ENCODE measurements at places on chromosomes 5 and 9.

DNA sequence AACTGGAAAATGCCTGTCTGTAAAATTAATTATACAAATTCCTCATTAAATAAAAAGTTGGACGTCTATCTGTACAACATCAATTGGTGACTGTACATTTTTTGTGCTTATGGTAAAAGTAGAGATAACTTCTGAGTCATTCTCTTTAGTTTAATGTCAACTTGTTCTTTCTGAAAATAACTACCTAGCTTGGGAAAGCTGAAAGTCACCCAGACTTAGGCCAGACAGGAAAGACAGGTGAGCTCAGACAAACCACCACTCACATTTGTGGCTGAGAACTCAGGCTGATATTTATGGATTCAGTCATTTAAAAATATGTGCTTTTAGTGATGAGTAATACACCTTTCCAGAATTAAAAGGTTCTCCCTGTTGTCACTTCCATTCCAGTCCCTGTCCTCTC, 31.9 kb upstream of the ENTREP1 start:
- DNase-seq: no peak

GRCh38 chr5:61575581-61575980, 243.5 kb downstream of the ZSWIM6 start:
- no peak for DNase-seq

- DNase-seq: peak; percentile 19
Measured at GRCh38 chr5:56852228-56853000, 37.1 kb downstream of the MAP3K1 start.

DNA sequence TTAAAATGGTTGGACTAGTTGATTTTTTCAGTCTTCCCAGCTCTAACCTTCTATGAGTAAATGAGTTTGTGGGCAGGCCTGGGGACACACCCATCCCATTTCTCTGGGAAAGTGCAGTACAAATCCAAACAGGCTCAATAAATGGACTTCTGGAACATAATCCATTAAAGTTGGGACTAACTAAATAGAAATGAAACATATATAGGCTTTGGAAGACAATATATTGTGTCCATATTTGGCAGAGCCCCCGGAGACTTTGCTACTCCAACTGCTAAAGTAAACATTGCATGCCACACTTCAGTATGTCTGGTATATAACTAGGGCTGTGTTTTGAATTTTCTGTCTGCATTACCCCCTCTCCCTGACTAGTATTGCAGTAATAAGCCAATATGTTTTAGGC, 191.4 kb upstream of the DAB2 start:
- DNase-seq: no peak

GRCh38 chr5:97297063-97297703, 114.1 kb upstream of the RIOK2 start:
- DNase-seq: peak; percentile 55

DNA sequence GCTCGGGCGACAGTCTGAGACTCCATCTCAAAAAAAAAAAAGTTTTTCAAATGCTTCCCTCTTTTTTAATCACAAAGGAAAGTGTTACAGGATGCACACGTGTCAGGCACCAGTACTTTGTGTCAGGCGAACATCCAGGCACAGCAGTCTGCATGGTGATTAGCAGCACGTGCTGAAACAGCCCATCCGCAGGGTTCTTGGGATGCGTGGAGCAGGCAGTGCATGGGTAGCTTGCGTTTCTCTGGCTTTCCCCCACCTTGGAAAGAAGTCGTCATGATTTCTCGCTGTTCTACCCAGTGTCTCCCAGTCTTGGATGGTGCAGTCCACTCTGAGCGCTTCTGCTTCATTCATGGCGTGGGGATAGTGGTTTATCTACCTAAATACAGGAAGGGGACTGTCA, 35.4 kb downstream of the GPR107 start:
- no peak for DNase-seq

DNA sequence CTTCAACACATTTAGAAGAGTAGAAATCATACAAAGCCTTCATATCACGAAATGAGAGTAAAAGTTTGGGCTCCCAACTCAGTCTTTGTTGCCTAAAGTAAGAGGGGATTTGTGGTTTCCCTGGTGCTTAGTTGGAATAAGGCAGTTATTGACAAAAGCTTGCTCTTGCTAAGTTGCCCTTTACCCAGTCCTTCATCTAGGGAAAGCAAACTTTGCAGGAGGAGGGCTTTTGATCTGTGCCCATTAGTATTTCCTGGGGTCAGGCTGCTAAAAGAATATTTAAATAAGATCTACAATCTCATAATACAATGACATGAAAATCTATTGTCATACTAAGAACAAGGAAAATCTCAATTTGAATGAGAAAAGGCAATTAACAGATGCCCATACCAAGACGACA, 84.1 kb upstream of the ACO1 start:
- no peak for DNase-seq

DNA sequence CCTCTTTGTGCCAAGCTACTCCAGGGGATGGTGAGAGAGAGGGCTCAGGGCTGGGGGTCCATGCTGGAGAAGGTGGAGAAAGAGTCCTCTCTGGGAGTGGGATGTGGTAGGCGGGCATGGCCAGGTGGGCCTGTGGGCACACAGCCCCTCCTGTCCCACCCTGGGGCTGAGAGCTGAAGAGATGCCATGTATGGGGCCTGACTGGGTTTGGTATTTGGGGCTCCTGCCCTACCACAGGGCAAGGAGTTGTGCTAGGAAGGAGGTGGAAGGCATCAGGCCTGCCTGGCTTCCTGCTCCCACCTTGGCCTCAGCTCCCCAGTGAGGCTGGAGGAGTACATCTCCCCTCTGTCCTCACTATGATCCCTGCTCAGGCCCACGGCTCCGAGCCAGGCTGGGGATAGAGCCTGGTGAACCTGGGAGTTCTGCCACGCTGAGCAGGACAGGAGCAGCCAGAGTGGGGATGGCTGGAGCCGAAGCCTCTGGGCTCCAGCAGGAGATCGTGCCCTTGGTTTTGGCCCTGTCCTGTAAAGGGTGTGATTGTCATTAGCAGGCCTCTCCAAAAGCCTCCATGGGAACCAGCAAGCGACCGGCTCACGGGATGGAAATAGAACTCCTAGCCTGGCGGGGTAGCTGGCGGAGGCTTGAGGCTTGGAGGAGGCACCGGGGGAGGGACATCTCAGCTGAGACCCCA, 75.5 kb downstream of the CACNA1B start:
- DNase-seq: no peak

GRCh38 chr9:112789891-112790774, 39.6 kb downstream of the SNX30 start:
- peak; percentile 27 for DNase-seq

DNA sequence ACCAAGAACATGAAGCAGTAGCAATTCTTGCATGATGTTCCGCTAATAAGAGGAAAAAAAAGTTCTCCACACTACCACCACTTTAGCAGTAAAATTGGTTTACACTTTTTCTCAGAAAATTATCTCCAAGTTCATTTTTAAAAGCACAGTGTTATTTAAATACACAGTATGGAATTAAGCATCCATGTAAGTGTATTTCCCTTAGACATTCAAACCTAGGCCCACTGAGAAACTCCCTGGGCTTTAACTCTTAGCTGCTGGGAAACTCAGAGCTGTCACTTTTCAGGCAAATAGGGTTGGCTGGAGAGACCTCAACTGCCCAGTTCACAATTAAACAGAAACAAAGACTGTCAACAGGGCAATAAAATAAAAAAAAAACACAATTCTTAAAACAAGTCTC, 2.7 kb downstream of the GNAQ start:
- no peak for DNase-seq

DNA sequence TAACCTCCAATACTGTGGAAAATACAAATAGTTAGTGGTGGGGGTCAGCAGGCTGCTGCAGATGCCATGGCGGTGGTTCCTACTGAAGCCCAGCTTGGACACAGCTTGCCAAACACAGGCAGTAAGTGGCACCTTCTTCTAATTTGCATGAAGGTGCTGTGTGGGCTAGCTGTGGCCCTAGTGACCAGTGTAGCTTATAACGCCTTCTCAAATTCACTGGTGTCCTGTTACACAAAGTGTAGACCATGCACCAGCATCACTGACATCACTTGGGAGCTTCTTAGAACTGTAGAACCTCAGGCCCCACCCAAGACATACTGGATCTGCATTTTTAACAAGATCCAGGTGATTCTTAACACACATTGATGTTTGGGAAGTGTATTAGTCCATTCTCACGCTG, 58.8 kb upstream of the TGFBR1 start:
- DNase-seq: no peak

GRCh38 chr5:94471521-94471920, 146.9 kb downstream of the KIAA0825 start:
- DNase-seq: peak; percentile 74

GRCh38 chr5:80931411-80931810, 28.8 kb upstream of the RASGRF2 start:
- no peak for DNase-seq

GRCh38 chr5:79602889-79603288, 9.4 kb upstream of the TENT2 start:
- no peak for DNase-seq

- DNase-seq: peak; percentile 75
Measured at GRCh38 chr5:113163328-113163727, 186.7 kb downstream of the DCP2 start.

GRCh38 chr9:72292874-72293607, 72.0 kb downstream of the ZFAND5 start:
- peak; percentile 95 for DNase-seq

DNA sequence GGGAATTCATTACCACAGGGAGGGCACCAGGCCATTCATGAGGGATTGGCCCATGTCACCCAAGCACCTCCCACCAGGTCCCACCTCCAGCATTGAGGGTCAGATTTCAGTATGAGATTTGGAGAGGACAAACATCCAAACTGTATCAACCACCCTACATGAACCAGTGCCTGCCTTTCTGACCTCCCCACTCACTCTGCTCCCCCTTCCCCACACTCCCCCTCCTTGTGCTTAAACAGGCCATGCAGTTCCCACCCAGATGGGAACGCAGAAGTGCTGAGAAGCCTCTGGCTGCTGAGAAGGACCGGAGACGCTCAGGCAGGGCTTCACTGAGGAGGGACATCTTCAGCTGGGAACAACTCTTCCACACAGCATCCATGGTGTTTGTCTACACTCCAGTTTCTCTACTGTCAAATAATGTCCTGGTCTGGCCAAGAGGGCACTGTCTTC, 30.0 kb upstream of the ADAMTS2 start:
- DNase-seq: no peak

DNA sequence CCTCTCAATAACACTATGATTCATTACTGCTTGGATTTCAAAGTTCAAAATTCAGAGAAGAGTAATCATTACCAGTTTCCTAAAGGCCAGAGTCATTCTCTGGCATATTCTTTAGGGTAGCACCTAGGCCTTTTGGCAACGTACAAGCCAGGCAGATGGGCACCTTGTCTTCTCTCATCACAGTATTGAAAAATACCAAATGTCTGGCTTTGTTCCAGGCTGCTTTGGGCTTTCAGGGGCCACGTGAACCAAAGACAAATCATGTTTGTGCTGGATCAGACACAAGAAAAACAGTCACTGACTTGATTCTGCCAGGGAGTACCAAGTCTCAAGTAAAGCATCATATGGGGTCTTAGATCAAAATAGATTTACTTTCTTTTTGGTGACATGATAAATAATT, 15.5 kb downstream of the MEGF9 start:
- DNase-seq: no peak

DNA sequence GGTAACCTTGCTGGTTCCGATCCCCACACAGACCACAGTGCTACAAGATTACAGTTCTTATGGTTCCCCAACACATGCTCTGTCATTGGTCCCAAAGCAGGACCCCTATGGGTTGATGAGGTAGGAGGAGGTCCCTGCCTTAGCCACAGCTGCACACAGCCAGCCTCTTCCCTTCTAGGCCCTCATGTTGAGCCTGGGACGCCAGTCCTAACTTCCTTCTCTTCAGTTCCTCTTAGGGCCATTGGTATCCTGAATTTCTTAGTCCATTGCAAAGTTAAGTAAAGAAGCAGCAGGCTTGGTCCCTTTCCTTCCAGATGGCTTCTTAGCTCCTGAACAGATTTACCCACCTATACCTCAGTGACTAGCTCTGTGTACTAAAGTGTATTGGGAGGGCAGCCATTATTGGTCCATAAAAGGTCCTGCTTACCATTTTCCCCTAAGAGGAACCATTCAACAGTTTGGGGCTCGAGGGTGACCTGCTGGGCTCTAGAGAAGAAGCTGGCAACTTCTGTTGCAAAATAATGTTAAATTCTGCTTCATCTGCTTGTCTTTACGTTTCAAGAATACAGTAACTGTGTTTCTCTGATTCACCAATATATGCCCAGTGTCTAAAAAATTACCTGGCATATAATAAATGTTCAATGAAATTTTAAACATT, 50.2 kb downstream of the PDCD1LG2 start:
- no peak for DNase-seq

GRCh38 chr5:83563631-83564030, 92.1 kb downstream of the VCAN start:
- no peak for DNase-seq

DNA sequence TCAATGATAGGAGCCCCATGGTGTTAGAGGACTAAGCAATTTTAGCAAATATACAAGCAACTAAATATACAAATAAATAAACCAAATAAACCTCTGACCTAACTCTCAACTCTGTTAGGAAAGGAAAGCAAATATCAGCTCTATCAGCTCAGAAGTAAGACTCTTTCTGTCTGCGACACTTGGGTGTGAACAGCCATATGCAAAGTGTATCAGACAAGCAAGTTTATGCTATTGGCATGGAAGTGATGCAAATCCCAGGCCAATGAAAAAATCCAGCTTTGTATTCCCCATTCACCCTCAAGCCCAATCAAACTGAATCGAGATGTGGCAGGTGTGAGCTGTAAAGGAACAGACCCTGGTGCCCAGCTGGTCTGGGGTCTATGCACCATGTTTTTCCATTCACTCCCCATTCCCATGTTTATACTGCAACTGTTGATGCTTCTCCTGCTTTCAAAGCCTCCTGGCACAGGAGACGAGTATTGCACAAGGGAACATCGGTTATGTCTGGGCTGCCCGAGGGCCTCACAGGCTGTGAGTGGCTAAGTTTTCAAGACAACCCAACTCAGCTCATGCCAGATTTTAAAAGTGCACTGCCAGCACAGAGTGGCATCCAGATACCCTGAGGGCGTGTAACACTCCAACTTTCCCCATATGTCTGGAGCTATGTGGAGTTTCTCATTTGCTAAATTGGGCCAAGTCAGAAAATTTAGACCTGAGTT, 73.1 kb downstream of the FEM1C start:
- no peak for DNase-seq

DNA sequence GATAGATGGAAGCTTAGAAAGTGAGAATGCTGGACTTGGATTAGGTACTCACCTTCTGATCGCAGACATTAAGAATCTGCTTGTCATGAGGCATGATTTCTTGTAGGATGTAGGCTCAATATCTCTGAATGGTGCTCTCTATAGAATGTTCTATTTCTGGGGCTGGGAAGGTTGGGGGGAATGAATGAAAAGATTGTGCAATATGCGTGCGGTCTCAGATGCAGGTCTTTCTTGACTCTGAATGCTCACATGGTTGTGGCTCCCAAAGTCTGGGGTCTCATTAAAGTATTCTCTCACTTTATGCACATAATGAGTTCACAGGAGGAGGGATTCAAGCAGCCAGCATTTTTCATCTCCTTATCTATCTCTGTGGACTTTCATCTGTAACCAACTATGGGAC, 482.0 kb upstream of the CD180 start:
- no peak for DNase-seq

GRCh38 chr5:88813805-88814575, 69.0 kb downstream of the MEF2C start:
- DNase-seq: no peak
